ENCODE measurements at places on chromosomes 6 and 20.

GRCh38 chr6:3798055-3798919, 46.8 kb upstream of the PXDC1 start:
- DNase-seq: no peak

DNA sequence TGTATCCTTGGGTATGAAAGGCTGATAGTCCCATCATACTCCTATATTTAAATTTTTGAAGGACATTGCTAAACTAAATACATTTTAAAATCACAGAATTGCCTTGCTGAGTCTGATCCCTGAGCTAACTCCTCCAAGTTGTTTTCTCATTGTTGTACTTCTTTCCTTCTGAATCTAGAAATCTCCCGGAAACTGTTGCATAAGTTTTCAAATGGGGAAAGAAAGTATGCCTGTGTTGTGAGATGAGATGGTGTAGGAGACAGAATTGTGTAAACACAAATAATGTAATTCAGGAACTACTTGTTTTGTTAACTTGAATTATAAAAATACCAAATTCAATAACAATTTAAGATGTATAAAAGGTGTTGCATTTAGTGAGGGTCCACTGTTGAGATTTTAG, 7.3 kb downstream of the PNRC1 start:
- no peak for DNase-seq

- no peak for DNase-seq
Observed at GRCh38 chr6:134663800-134664535, 285.9 kb downstream of the ALDH8A1 start.

DNA sequence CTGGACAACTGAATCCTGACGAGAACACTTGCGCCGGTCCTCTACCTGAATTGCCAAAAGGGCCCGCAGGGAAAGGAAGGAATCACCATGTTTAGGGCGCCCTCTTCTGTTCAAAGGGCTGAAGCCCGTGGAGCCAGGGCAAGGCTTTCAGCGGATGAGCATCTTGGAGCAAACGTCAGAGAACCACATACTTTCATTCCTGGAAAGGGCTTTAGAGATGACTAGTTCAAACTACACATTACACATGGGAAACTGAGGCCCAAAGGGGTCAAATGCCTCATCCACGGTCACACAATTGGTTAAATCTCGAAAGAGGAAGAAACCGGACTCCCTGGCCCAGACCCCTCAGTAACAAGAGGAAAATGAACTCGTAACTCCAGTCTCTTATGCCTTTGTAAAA, 11.5 kb upstream of the ZNF133 start:
- peak; percentile 43 for DNase-seq

GRCh38 chr6:35919085-35919826, 1.6 kb downstream of the SRPK1 start:
- no peak for DNase-seq

GRCh38 chr6:20319520-20320357, 81.9 kb upstream of the E2F3 start:
- peak; percentile 70 for DNase-seq

DNA sequence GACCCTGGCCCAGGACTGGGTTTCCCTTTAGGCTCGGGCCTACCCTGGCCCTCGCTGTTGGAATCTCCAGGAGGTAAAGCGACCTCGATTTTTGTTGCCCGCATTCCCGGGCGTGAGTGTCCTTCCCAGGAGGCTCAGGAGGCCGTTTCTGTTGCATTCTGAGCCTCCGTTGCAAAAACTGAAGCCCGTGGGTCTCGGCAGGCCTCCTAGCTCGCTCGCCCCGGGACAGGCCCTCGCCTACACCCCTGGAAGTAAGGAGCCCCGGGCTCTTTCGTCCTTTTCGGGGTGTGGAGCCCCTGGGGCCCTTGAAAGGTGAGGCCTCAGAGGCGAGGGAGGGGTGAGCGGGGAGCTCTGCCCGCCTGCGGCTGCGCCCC, 2.3 kb downstream of the NR2E1 start:
- DNase-seq: no peak

GRCh38 chr6:28137505-28137981, 4.1 kb upstream of the ZKSCAN8 start:
- no peak for DNase-seq

DNA sequence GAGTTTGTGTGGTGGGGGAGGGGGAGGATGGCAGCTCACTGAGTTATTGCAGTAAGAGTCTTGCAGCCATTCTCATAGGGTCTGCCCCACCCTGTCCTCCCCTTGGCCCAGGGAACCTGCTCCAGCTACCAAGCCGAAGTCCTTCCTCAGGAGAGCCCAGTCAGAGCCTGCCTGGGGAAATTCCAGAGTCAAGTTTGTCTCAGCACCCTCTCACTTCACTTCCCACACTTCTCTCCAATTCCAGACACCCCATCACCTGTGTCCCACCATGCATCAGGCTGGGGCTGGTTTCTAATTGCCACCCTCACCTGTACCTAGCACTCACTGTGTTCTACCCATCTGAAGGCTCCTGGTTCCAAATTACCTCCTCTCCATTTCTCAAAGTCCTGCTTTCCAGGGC, 10.3 kb upstream of the SLC22A16 start:
- DNase-seq: no peak

DNA sequence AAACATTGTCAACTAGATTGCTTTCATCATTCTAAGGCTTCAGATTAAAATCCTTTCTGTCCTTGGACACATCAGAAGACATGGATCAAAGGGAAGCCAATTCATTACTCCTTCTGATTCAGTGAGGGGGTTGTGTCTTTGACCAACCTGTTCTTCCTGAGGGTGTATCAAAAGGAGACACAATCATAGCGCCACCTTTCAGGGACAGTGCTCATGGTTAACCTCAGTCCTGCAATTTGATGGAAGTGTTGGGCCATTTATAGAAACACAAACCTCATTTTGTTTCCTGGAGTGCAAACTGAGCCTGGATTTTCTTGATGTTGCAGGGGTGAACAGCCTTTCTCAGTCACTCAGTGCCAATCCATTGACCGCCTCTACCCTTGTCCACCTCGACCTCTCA, 163.9 kb upstream of the SCGN start:
- DNase-seq: no peak

DNA sequence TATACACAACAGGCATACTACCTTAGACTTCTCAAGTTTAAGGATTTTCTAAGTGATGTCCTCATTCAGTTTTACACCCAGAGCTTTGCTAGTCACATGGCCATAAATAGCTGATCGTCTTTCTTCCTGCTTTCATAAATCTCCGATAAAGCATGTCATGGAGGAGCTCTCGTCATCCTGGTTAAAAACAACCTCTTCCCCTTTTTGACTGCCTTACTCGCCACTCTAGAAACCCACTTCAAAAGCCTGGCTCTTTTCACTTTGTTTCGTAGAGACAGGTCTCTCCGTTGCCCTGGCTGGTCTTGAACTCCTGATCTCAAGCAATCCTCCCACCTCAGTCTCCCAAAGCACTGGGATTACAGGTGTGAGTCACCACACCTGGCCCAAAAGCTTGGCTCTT, 67.0 kb upstream of the SMIM29 start:
- no peak for DNase-seq

GRCh38 chr6:13217206-13217905, 111.0 kb downstream of the TBC1D7 start:
- DNase-seq: no peak

DNA sequence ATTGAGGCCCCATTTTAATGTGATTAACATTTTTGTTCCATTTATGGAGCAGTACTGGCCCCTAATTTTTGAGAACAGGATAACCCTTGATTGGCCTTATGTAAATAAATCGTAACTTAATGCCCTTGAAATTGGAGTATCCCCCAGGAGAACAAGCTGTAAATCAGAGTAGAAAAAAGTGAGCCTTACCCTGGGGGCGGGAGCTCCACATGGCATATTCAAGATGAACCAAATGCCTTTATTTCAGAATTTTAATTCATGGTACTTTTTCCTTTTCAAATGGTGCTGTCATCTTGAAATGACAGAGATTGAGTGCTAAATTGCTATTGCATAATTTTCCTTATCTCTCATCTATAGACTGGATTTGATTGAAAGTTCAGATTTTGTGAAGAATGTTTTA, 809.5 kb upstream of the FLRT3 start:
- no peak for DNase-seq

- peak; percentile 13 for DNase-seq
Observed at GRCh38 chr6:53244958-53245357, 96.3 kb upstream of the GCM1 start.

DNA sequence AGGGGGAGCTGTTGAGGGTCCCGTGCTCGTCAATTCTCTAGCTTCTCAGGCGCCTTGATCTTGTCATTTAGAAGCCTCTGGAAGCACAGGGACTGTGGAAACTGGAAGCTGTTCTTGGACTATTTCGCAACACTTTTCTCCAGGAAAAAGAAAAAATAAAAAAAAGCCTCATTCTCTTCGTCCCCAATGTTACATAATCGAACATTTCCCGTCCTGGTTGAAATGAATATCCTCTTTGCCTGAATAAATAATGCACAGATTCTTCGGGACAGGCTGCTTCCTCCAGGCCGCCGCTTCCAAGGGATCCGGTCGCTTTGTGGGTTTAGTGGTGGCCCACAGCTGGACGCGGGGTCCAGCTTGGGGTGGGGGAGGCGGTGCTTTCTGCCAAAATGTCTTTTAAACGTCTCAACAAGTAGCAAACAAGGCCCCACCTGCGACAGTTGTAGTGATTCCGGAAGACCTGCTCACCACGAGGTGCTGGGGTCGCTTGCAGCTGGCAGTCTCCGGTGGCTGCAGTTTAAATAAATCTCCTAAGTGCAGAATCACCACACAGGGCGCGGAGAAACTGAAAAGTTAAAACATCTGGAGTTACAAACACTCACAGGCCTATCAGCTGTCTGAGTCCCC, 125.9 kb upstream of the ESR1 start:
- no peak for DNase-seq

GRCh38 chr20:671252-672030, 4.2 kb downstream of the SCRT2 start:
- no peak for DNase-seq

- no peak for DNase-seq
Observed at GRCh38 chr20:53539516-53539915, 54.1 kb downstream of the ZNF217 start.

GRCh38 chr6:33904050-33904746, 100.4 kb upstream of the MLN start:
- DNase-seq: peak; percentile 26

GRCh38 chr20:36275011-36275410, 31.1 kb upstream of the DLGAP4 start:
- no peak for DNase-seq

DNA sequence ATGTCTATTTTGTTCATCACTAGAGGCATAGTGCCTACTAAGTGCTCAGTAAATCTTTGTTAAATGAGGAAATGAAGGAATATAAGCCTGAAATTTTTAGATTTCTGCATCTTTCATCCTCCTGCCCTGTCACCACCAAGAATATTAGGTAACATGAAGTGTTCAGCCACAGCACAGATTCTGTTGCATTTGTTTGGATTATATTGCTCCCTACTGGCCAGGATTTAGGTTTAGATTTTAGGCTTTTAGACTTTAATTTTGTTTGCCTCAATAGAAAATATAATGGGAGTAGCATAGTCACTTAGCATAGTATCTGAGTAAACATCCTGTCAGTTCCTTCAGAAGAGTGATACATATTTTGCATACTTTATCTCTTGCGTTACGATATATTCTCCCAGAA, 14.2 kb downstream of the FARS2 start:
- DNase-seq: no peak

GRCh38 chr20:42255821-42256220, 637.6 kb upstream of the CHD6 start:
- DNase-seq: no peak

DNA sequence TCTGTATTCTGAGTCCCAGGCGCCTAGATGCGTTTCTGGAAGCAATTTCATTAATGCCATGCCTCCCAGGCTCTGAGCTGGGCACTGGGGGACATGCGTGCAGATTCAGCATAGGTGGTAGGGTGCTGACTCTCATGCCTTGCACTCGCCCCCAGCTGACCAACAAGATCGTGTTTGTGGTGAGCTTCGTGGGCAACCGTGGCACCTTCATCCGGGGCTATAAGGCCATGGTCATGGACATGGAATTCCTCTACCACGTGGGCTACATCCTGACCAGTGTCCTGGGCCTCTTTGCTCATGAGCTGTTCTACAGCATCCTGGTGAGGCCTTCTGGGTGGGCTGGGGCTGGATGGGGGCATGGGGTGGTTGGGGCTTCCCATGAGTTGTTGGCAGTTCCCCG, 21.6 kb downstream of the UQCC2 start:
- no peak for DNase-seq

DNA sequence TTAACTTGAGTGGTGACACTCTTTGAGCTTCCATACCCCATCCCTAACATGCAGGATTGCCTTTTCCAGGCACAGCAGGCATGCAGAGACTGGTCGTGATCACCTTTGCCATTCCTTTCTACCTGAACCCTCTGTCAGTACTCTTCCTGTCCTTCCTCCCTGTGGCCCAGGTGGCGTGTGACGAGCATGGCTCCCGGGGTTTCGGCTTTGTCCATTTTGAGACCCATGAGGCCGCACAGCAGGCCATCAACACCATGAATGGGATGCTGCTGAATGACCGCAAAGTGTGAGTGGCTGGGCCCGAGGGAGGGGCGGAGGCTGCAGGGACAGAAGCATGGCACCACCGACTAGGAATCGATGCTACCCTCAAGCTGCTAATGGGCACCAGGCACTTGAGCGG, 6.7 kb downstream of the PABPC1L start:
- no peak for DNase-seq

- no peak for DNase-seq
Observed at GRCh38 chr6:114839019-114839418, 496.2 kb upstream of the HS3ST5 start.

DNA sequence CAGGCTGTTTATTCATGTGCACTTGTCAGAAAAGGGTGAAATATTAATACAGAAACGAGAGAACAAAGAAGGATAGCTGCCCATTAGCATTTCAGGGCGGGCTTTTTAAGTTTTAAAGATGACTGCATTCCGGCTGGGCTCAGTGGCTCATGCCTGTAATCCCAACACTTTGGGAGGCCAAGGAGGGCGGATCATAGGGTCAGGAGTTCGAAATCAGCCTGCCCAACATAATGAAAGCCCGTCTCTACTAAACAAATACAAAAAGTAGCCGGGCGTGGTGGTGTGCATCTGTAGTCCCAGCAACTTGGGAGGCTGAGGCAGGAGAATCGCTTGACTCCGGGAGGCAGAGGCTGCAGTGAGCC, 130.5 kb downstream of the HFE start:
- DNase-seq: no peak

DNA sequence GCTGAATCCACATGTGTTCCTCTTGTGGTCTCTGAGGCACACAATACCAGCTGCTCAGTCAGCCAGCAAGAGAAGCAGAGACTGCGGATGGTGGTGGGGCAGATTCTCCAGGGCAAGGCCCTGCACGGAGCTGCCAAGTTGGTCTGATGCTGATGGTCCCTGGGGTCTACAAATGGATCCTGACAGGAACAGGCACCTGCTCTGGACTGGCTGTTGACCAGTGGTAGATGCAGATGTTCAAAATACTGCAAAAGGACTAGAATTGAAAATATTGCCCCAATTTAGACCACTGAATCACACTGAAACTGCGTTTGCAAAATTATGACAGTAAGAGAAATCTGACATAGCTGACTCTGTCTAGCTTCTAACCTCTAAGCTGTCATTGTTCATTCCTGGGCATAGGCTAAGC, 29.6 kb upstream of the TUBB2A start:
- DNase-seq: no peak

DNA sequence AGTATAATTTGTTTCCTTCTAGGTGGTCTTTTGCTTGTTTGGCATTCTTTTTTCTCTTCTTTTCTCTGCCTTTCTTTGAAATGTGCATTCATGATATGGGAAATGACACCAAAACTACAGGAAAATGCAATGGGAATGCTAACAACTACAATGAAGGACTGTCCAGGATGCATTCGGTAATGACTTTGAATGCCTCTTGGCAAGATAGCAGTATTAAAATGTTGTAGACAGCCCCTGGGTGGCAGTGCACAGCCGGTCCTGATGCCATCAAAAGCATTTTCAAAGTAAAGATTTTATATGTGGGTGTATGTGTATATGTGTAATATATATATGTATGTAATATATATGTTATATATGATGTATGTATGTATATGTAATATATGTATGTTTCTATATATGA, 218.8 kb upstream of the MMS22L start:
- no peak for DNase-seq

All from stimulated activated CD4-positive, alpha-beta T cell treated with anti-CD3 and anti-CD28 coated beads, Interleukin-4, amount 100 ng/mL, for 1 hour (primary cell).